ENCODE measurements at places on chromosomes 13 and 19.

DNA sequence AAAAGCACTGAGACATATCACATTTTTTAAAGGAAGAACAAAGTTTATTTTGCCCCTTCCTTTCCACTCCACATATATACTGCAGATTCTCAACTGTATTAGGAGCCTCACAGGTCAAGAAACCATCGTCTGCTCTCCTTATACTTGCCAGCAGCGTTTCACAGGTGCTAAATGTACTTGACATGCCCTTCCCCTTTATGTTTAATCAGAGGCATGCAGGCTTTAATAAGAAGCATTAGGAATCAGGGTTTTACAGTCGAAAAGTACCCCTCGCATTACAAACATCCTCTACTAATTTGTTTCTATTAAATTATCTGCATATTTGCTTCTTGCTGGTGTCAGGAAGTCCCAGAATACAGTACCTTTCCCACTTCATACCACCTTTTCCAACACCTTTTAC lies 3.7 kb upstream of the RAP2A start:
- DNase-seq = no peak

DNA sequence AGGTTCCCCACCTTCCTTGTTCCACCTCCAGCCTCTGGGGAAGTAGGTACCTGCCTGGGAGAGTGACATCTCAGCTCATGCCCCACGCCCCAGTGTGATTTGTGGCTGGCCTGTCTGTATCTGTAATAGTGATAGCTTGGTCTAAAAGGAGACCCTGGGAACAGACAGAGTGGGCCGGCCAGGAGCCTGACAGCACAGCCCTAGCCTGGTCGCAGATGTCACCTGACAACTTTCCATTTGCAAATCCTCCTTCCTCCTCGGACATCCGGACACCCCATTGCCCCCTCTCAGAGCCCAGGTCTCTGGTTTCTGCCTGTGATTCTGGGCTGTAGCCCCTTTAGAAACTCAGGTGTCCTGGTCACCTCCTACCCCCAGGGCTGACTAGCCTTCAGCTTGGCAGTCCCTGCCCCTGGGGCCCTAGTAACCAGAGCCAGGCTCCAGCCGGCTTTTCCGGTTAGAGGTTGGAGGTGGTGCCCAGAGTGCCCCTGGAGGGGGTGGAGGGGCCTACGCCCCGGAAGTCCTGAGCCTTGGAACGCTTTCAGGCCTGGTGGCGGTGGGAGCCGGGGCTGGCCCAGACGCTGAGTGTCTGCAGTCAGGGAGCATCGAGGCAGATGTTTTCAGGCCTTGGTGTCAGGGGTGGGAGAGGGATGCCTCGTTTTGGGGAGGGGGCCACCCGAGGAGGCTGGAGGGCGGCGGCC lies 6.5 kb downstream of the LRRC8E start:
- no peak for DNase-seq

DNA sequence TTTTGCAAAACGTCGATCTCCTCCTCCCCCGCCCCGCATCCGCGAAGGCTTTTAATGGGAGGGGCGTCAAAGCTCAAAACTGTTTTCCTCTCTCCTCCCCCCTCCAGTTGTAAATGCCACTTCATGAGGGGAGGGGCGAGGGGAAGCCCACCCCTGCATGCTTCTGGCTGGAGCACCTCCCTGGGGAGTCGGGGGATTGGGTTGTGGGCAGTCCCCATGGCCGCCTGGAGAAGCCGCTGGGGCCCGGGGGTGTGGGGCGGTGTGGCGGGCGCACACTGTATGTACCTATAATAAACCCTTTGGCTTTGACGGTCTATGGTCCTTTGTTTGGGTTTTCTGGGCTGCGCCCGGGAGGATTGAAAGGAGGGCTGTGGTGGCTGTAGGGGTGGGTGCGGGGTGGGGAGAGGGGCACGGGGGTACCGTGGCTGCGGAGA lies 505 bp upstream of the SHKBP1 start:
- DNase-seq = no peak

GRCh38 chr19:46839752-46840497 lies 10.7 kb downstream of the AP2S1 start:
- no peak for DNase-seq

DNA sequence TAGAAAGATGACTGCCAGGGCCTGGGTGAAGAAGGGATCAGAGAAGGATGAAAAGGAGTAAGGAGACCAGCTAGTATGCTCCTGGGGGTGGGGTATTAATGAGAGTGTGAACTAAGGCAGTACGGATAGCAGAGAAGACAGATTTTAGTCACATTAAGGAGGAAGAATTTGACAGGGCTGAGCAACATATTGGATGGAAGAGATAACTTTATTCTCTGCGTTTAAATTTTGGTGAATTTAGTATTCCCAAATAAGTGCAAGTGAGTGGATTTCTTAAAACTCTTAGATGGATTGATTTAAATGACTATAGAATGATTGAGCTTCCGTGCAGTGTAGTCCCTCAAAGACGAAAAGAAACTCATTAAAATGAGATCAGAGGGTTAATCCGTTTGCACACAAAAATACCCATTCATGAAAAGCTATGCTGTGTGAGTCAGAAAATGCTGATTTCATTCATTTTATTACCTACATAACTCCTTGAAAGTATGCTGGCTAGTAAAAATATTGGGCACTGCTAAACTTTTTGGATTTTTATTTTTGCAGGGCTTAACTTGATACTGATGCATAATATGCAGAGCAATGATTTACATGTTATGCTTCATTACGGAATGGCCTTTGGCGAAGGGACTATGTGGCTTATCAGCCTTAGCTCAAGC lies 54.1 kb downstream of the WDFY2 start:
- no peak for DNase-seq

Measured in activated CD8-positive, alpha-beta memory T cell treated with anti-CD3 and anti-CD28 coated beads for 4 hours (primary cell).